ENCODE measurements at places on chromosomes 6 and 20.

- no peak for DNase-seq
These were observed 50.3 kb downstream of the UTRN start for GRCh38 chr6:144335311-144335861.

DNA sequence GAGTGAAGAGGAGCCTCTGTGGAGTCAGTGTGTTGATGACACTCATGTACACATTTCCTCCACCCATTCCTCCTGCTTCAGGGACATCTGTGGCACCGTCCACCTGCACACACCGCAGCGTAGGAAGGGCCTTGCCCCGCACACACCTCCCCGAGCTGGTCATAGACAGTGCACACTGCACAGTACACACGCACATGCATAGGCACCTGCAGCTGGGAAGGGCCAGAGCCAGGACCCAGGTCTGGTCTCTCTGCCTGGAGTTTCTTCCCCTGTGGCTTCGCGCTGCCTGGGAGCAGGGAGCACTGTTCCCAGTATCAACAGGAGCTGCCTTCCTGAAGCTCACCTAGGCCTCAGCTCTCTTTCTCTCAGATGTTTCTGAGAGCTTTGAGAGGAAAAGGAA is 340.5 kb downstream of the TAF4 start:
- DNase-seq, result no peak

- no peak for DNase-seq
These were observed 1.5 kb downstream of the AGER start for GRCh38 chr6:32182555-32182981.

- DNase-seq, result no peak
These were observed 10.2 kb upstream of the RBBP8NL start for GRCh38 chr20:62437496-62437895.

DNA sequence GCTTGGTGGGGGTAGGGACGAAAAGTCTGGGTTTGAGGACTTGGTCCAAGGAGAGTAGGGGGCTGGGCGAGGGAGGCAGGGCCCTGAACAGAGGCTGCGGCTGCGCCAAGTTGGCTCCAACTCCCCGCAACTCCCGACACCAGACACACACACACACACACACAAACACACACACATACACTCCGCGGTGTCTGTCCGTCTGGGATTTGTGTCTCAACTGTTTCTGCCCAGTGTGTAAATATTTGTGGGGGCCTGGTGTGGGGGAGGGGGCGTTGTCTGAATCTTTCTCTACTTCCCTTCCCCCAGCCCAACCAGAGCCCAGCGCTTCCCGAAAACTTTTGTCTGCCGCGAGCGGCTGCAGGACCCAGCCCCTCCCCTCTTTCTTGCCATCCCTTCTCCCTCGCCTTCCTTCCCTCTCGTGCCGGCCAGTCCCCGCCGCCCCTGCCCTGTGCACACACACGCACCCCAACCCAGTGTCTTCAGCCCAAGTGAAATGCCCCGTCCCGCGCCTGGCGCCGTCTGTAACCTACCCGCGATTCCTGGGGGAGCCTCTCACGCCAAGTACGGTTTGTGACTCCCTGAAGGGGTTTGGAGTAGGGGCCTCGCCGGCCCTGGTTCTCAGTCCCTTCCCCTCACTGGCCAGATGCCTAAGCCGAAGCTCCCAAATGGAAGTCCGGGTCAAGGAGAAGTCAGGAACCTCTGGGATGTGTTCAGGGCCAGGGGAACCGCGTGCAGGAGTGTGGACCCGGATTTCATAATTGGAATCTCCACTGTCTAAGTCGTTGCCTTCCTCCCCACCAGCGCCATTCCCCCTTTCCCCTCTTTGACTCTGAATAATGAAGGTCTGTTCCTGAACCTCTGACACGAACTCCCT is 904 bp downstream of the MDFI start:
- DNase-seq, result no peak

- no peak for DNase-seq
These were observed 51.4 kb downstream of the ERMARD start for GRCh38 chr6:169802790-169803189.

- no peak for DNase-seq
These were observed 41.8 kb downstream of the OLIG3 start for GRCh38 chr6:137452333-137452894.

GRCh38 chr6:122491919-122492555 is 20.4 kb upstream of the SERINC1 start:
- peak; percentile 88 for DNase-seq

- peak; percentile 51 for DNase-seq
These were observed 87.2 kb downstream of the PDE7B start for GRCh38 chr6:135938576-135939207.

DNA sequence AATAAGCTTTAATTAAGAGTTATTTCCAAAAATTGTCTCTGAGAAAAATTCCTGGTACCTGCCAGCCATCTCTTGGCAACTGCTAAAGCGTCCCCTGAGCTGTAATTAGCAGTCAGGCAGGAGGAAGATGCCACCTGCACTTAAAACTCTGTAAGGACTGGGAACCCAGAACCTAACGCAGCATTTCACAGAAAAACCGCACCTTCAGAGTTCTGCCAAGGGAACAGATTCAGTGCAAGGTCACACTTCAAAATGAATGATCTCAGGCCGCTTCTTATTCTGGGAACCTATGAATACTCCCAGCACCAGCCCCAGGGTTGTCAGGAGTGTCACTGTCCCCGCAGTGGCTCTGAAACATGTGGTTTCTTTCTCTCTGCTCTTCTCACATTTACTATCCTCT is 36.7 kb downstream of the INSM1 start:
- DNase-seq, result no peak

DNA sequence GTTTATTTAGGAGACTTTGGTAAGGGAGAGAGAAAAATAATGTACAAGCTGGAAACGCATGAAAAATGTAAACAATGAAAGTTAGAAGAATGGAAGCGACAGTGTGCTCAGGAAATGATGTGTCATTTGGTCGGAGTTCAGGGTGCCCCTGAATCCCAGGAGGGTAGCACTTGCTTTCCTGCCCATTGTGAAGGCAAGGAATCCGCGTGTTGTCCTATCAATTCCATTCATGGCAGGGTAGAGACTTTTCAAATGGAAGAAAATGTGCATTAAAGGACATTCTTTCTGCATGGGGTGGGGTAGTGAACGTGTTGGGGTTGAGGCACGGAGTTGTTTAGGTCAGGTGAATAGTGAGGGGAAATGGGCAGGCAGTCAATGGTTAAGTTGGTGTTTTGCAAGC is 33.7 kb downstream of the GCNT2 start:
- DNase-seq, result no peak

DNA sequence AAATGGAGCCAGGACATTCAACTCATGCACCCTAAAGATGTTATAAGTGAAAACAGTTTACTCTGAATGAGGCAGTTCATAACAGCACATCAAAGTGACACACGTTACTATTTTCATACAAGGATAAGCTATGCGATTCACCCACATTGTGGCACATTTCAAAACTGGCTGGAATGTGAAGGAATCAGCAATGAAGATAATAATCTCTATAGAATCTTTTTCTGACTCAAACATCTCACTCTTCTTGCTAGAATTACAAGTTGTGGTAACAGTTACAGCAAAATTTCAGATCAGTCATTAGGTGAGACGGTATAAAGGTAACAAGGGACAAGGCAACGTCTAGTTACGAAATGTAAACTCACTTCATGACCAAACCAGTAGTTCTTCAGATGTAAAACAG is 17.5 kb downstream of the TMEM244 start:
- no peak for DNase-seq

- DNase-seq, result no peak
These were observed 45.6 kb upstream of the STX16 start for GRCh38 chr20:58605292-58606065.

- DNase-seq, result no peak
These were observed 1.7 kb downstream of the LOC128125822 start for GRCh38 chr6:63573899-63574553.

DNA sequence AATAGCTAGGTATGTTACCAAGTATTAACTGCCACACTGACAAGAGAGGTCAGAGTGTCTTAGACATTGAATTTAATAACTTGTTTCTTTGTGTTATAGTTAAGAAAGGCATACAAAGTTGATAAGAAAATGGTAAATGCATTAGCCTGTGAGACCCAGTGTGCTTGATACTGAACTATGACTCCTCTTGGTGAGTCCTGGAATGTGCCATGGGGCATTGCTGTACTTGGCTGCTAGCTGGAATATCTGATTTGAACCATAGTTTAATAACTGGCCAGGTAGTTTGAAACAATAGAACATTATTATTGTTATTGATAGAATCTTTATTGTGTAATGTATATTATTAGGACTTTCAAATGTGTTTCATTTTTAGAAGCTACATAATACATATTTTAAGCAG is 70.0 kb downstream of the ZFAND3 start:
- no peak for DNase-seq

DNA sequence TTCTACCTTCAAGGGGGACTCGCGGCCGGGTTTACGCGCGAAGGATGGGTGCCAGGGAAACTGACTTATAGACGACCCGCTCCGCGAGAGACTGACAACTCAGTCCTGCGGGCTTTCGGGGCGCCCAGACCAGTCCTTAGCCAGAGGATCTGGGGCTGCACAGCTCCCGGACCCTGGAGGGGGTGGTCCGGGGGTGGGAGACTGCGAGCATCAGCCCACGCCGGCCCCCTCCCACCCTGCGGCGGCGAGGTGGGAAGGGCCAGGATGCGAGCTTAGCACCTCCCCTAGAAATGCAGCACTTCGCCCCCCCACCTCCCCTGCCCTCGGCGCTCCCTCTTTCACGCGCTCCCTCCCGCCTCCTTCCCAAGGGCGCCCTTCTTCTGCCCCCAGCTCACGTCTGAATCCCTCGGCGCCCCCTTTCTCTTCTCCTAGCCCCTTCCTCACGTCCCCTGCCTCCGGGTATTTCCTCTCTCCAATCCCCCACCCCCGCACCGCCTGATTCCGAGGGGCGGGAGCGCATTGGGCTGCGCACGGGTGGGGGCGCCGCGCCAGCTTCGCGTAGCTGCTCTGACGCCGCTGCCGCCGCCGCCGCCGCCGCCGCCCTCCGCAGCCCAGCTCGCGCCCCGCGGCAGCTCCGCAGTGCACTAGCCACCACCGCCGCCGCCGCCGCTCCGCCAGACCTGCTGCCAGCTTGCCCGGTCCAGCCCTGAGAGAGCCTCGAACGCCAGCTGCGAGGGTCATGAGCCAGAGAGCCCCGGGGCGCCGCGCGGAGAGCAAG is at the start of gene SLC32A1:
TSS of gene SLC32A1 (plus strand) at position 639 of the 778 bp plus-strand sequence. CDS start 239 bp downstream, outside the sequence.
- DNase-seq, result no peak

DNA sequence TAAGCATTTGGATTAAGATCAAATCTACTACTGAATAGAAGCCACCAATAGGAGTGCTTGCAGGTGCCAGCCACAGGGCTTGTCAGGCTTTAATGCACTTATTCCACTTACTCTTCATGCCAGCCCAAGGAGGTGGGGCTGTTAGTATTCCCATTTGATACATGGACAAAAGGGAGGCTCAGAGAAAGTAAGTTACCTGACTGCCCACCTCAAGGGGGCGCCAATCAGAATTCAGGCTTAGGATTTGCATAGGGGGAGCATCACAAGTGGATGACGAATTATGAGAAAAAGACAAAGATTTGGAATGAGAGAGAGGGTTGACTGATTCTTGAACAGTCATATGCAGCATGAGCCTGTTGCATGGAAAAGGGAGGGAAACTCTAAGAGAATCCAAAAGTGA is 188.4 kb upstream of the TSHZ2 start:
- no peak for DNase-seq

- DNase-seq, result peak; percentile 83
These were observed 1.3 kb upstream of the VNN1 start for GRCh38 chr6:132715204-132715603.

GRCh38 chr20:45094201-45094600 is 6.7 kb downstream of the KCNS1 start:
- DNase-seq, result no peak

DNA sequence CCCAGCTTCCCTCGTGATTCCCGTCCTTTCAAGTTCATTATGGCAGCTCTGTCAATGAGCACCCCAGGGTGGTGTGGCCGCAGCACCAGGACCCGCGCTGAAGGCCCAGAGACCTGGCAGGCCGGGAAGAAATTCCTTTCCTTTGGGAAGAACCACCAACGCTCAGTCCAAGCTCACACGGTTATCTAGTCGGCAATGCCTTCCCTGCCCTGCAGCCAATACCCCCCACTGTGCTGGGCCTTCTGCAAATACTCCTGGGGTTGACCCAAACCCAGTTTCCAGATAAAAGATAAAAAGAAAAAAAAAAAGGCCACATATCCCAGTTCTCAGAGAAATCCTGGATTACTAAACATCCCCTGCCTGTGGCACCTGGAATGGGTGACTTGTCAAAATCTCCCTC is 28.7 kb downstream of the PXDC1 start:
- no peak for DNase-seq

DNA sequence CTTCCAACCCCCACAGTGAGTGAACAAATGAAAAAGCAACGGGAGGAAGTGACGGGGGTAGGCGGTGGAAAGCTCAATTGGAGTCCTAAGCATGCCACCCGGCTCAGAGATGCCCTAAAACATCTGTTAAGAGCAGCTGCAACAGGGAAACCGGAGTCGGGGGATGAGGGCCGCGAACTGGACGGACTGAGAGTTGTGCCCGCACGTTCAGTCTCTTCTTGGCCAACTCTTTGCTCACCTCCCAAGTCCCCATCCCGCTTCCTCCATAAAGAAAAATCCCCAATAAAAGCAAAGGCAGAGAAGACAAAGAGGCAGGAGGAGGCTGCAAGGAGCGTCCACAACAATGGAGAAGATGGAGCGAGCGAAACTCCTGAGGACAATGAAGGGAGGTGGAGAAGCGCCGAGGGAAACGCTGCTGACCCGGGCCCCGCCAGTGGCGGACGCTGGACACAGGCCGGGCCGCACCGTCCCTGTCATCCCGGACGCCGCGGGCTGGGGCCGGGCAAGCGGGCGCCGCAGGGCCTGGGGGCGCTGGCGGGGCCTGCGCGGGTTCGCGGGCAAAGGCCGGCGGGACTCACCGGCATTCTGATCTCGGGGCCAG is 600 bp downstream of the SEC63 start:
- peak; percentile 57 for DNase-seq

GRCh38 chr6:3271756-3272155 is 13.0 kb downstream of the PSMG4 start:
- no peak for DNase-seq

DNA sequence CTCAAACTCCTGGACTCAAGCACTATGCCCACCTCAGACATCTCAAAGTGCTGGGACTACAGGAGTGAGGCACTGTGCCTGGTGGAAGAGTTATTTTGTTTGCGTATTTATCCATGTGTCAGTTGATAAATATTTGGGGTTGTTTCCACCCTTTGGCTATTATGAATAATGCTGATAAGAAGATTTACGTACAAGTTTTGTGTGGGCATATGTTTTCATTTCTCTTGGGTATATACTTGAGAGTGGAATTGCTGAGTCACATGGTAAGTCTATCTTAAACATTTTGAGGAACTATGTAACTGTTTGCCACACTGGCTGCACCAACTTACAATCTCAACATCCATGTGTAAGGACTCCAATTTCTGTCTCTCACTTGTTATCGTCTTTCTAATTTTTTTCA is 200.3 kb downstream of the RNGTT start:
- DNase-seq, result no peak
